Hematopoietic multipotent progenitor cell treated with erythropoietin and hydrocortisone succinate and interleukin-3 and kit ligand, for 15 days (in vitro differentiated cells): ENCODE measurements at places on chromosomes 16 and 17.

DNA sequence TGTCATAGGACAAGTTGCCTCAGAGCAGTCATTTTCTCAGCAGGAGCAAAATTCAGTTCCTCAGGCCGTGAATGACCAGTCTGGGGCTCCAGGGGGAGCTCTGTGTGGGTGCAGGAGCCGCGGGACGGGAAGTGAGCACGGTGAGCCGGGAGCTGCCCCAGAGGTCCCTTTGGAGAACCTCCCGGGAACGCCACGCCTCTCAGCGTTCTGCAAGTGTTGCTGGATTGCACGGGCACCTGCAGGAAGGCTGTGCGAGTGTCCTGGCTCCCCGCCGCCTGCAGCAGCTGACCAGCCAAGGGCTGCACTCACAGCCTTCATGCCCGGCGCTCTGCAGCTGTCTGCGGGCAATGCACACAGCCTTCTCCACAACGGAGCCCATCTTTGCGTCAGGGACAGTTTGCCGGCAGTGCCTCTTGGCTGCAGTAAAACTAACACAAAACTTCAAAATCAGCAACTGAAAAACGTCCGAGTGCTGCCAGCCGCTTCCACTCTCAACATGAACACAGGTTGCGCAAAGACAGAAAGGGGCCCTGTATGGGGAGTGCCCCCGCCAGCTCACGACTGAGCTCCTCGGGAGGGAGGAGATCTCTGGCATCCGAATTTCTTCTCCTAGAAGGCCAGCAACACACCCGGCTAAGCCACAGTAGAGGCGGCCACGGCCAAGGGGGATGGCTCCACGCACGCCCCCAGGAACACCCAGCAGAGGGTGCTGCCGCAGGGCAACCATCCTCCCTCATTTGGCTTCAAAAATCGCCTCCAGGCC lies 16.0 kb downstream of the NDUFAF8 start:
- no peak for DNase-seq

DNA sequence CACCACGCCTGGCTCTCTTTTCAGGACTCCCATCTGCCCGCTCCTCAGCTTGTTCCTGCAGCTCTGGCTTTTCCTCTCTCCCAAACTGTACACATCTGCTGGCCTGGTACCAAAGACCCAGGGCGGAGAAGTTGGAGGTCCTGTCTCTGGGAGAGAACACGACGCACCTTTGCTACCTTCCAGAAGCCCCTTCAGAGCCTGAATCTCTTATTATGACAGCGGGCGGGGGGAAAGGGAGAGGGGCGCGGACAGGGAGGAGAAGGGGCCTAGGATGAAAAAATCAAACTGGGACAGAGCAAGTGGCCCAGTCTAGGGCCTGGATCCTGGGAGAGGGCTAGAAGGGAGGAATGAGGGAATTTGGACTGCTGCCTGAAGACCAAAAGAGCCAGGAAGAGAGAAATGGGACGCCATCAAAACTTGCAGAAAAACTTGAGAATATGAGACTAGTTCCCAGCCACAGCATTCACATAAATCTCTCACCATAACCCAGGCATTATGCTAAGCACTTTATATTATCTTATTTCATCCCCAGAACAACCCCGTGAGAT lies 2.5 kb upstream of the PER1 start:
- no peak for DNase-seq

GRCh38 chr16:70253291-70254106 lies 1.8 kb upstream of the EXOSC6 start:
- DNase-seq: peak; percentile 50

GRCh38 chr17:21212826-21213637 lies 929 bp downstream of the TMEM11 start:
- DNase-seq: peak; percentile 10

DNA sequence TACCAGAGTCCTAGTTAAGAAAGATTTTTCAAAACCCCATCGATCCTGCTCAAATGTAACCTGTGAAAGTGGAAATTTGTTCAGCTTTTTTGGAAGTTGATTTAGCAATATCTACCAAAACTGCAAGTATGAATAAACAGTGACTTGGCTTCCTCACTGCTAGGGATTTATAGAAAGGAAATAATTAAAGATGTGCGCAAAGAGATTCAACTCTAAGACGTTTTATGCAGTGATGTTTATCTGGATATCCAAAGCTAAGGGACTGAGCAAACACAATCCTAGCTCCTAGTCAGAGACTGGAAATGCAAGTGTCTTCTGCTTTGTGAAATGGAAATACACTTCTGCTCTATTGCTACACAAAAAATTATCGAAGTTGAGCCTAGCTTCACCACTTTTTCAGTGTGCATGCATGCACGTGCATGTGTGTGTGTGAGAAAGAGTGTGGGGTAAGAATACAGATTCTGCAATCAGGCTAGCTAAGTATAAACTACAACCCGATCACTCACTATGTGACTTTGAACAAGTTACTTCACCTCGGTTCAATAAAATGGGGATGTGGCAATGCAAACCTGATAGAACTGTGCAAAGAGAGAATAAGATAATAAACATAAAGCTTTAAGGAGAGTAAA lies 52.1 kb upstream of the FOXF1 start:
- no peak for DNase-seq

DNA sequence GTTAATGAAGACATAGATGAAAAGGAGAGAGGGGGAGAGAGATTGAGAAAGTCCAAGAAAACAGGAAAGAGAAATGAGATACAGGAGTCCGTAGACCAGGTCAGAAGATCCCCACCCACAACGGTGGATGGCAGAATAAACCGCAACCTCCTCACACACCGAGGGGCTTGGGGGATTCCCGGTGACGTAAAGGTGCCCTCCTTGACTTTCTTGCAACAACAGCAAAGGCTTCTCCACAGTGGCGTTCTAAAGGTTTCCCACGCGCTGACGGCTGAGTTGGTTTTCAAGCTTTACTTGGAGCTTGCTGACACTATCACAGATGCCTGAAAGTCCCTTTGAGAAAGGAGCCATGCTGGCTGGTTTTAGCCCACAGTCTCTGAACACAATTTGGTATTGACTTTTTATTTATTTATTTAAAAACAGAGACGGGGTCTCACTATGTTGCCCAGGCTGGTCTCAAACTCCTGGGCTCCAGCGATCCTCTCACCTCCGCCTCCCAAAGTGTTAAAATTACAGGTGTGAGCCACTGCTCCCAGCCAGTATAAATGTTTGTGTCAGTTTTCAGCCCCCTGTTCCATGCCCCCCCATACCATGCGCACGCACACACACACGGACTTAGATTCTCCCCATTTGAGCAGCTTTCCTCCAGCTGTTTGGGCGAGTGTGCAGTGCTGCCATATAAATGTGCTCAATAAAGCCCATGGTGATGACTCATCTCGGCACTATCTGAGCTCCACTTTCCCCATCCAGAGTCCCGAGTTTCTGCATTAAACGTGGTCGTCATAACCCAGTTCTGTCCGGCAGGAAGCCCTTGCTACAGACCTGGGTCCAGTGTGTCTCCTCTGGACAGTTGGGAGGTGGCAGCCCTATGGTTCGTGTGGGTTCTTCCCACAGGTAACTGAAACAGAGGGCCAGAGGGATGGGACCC lies 33.0 kb upstream of the SEC14L1 start:
- DNase-seq: no peak
